ENCODE measurements at places on chromosomes 11 and 22.
A peak's percentile ranks its signal among the peaks of the same experiment; 100 is the strongest.

GRCh38 chr11:81987829-81988472 is 745.7 kb downstream of the FAM181B start:
- DNase-seq, result peak; percentile 78

GRCh38 chr22:17920992-17921650 is 103.2 kb downstream of the MICAL3 start:
- DNase-seq, result no peak

GRCh38 chr22:27918341-27919221 is 475 bp downstream of the PITPNB start:
- DNase-seq, result peak; percentile 73

DNA sequence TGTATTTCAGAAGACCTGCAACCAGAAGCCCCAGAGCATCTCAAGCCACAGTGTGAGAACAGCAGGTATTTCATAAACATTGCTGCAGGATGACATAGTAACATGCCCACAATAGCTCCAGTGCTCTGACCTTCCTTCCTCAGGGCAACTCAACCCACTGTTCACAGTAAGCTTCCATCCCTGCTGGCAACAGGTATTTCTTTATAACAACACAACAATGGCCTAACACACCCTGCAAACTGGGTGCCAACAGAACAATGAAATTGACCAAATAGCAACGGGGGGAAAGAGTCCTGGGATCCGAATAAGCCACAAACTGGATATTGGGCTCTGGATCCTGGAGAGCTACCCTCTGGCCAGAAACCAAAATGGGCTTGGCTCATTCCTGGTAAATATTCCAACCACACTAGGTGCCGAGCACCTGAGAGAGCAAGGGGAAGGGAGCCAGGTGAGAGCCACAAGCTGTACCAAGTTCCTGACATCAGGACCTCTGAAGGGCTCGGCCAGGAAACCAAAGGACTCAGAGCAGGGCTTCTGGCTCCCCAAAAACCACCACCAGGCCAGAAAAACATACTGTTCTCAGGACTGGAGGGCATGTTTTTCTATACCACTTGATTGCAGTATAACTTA is 99.5 kb downstream of the MICAL3 start:
- DNase-seq, result no peak

GRCh38 chr11:81673001-81673400 is 1060.7 kb downstream of the FAM181B start:
- peak; percentile 1 for DNase-seq

GRCh38 chr22:38271927-38272372 is 860 bp downstream of the TMEM184B start:
- DNase-seq, result no peak

DNA sequence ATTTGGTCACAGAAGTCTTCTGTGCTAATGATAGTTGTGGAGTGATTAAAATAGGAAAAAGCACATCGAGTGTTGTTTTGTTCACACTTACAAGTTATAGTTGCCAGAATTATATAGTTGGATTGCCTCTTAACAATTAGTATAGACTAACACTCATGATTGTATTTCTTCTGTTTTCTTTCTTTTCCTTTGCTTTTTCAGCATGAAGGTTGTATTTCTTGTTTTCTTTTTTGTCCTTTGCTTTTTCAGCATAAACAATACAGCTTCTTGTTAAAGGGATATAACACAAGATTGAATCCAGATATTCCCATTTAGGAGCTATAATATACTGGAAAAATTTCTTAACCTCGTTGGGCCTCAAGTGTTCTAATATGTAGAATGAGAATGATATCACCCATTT is 31.1 kb downstream of the ACER3 start:
- DNase-seq, result no peak

GRCh38 chr11:100719809-100720221 is 32.7 kb downstream of the ARHGAP42 start:
- DNase-seq, result peak; percentile 63

All from umbilical cord (tissue), 2 donors.